Stimulated activated CD8-positive, alpha-beta memory T cell treated with anti-CD3 and anti-CD28 coated beads, Interleukin-12 subunit alpha, Interleukin-12 subunit beta, amount 100 ng/mL, for 1 hour (primary cell): ENCODE measurements at places on chromosomes 4 and X.

DNA sequence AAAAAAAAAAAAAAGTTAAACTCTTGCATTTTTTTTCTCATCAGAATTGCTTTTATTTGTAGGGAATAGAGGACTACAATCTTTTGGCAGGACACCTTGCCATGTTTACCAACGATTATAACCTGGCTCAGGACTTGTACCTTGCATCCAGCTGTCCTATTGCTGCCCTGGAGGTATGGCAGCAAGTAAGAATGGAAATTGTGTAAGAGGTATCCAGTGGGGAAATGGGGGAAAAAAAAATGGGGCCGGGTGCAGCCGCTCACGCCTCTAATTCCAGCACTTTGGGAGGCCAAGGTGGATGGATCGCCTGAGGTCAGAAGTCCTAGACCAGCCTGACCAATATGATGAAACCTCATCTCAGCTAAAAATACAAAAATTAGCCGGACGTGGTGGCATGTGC is 49.8 kb downstream of the WDR19 start:
- DNase-seq = no peak

- DNase-seq = no peak
Measured at GRCh38 chr4:165293061-165293460, 34.4 kb upstream of the MSMO1 start.

GRCh38 chr4:175470131-175470530 is 341.9 kb downstream of the GPM6A start:
- no peak for DNase-seq

- DNase-seq = no peak
Measured at GRCh38 chrX:150161193-150161592, 201.9 kb upstream of the MAMLD1 start.

DNA sequence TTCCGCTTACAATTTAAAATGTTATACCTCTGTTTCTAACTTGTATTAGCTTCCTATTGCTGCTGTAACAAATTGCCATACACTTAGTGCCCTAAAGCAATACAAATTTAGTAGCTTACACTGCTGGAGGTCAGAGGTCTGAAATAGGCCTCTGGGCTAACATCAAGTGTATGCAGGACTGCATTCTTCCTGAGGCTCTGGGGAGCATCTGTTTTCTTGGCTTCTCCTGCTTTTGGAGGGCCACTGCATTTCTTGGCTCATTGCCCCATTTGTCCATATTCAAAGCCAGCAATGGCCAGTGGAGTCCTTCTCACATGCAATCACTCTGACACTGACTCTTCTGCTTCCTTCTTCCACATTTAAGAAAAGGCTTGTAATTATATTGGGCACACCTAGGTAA is 639.8 kb upstream of the INTU start:
- no peak for DNase-seq

DNA sequence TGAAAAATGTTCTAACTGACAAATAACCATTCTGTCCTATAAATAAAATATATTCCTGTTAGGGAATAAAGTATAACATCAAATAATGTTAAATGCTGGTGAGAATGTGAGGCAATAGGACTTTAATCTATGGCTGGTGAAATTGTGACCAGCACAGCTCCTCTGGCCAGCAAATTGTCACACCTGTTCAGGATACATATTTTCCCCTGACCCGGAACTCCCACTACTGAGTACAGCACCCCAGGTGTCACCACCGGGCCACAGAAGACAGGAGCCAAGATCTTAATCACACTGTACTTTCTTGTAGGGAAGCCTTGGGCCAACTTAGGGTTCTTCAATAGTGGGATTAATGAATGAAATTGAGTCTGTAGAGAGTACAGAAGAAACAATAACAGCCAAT is 33.2 kb downstream of the C4orf33 start:
- DNase-seq = no peak

DNA sequence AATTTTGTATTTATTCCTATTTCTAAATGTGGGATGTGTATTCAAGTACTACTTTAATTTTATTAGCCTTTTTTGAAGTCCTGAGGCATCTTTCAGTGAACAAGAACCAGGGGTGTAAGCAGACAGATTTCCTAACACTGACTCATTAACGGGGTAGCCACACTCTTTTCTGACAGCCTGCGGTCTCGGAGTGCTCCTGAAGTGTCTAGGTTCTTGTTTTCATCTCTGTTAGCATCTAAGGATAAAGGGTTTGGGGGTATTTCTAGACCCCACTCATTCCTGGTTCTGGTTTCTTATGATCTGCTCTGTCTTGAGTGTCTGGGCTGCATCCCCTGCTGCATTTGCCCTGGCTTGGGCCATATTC is 71.9 kb downstream of the GC start:
- no peak for DNase-seq

DNA sequence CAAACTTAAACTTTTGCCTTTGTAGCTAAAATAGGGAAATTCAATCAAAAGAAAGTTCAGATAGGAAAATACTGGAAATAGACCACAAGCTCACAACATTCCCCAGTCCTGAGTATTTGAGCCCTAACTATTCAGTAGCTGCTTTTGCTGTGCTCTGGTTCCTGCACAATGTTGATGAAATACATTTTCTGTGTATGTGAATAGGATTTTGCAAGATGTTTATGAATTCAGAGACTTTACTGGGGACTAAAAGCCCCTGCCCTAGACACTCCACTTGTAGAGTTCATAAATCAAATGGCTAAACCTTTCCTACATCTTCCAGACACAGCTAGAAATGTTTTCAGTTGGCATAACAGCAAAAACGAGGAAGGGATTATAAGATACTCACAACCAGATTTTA is 105.9 kb downstream of the FBXO8 start:
- DNase-seq = no peak

GRCh38 chr4:34676400-34676799 is 1567.9 kb downstream of the ARAP2 start:
- no peak for DNase-seq

- no peak for DNase-seq
Measured at GRCh38 chr4:45199736-45200135, 473.4 kb upstream of the GNPDA2 start.
